ENCODE measurements at places on chromosomes 1 and 21.

GRCh38 chr1:221994274-221994698 is 252.4 kb upstream of the DUSP10 start:
- peak; percentile 66 for DNase-seq

- no peak for DNase-seq
Measured at GRCh38 chr1:208154679-208155642, 89.2 kb downstream of the PLXNA2 start.

DNA sequence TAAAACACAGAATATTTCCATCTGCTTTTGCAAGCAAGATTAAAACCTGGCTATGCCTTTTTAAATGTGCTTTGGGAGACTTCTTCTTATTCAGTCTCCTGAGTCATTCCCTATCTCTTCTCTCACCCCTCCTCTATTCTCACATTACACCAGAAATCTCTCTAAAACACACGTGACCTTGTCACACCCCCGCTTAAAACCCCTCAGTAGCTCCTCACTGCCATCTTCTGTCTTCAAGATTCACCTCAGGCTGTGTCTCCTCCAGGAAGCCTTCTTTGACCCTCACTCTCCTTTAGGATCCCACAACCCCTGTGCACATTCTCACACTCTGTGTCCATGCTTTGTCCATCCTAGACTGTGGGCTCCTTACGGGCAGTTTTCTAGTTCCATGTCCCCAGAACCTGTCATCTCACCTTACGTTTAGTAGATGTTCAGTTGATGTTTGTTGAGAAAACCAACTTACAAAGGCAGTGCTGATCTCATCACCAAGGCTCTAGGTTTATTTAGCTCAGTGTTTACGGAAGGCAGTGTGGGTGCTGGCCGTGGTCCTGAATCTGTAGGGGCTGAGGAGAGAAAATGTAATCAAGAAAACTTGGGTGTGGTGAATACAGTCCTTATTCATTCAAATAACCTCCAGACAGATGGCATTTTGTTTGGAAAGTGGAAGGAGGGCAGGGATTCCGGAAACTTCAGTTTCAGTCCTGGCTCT is 143.5 kb downstream of the DMRTA2 start:
- peak; percentile 7 for DNase-seq

DNA sequence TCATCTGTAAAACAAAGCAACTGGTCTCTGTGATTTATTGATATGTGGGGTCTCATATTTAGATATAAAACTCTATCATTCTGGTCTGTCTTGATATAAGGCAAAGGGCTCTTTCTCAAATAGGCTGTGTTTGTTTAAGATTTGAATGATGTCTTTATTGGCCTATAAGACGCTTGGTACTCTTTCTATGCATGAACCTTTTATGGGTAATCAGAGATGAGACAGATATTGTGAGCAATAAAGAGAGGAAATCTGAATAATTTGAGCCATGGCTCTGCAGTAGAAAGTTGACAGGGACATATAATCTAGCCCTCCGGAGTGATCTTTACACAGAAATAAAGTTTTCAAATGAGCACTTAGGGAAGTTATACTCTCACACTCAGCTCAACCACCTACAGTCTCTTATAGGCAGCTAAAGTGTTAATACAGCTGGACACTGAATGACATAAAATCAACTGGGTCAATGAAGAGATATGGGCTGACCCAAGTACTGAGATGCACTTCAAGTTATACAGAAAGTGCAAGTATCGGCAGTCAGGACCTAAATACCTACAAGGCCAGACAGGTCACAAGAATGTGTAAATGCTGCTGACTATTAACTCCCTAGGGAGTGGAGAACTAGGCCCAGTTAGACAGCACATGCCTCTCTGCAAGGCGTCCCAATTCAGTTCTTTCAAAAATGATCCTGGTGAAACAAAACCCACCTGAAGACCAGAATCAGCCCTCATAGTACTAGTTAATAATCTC is 111.0 kb downstream of the PTPN14 start:
- no peak for DNase-seq

GRCh38 chr1:66251546-66251945 is 282.4 kb upstream of the SGIP1 start:
- DNase-seq: no peak

DNA sequence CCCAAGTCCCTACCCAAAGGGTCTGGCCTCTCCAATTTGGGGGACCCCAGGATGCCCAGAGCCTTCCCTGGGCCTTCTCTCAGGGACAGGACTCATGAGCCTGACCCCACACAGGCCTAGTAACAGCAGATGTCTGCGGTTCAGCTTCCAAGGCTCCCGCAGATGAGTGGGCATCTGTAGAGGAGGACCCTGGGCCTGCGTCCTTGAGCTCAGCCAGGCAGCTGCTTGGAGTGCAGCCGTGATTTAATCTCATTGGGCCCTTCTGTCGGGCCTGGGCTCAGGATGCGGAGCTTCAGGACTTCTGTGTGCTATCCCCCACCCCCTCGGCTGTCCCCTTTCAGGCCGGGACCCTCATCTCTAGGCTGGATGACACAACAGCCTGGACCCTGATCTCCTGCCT is 35.4 kb downstream of the IGSF21 start:
- no peak for DNase-seq

DNA sequence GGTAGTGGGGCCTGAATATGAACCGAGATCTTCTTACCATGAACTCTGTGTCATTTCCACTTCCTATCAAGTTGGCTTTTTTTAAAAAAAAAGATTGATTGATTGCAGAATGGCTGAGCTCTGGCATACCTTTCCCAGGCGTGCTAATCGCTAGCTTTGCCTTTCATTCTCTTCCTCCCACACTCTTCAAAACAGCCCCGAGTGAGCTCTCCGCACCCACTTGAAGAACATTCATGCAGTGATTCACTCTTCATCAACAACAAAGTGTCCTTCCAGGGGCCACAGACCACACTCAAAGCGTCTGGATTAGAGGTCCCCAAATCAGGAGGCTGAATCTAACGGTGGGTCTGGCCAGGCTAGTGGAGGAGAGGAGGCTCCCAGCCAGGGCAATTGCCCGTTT is 96.3 kb upstream of the GALNT2 start:
- no peak for DNase-seq

- DNase-seq: no peak
Measured at GRCh38 chr1:85373378-85373708, 91.6 kb downstream of the DDAH1 start.

DNA sequence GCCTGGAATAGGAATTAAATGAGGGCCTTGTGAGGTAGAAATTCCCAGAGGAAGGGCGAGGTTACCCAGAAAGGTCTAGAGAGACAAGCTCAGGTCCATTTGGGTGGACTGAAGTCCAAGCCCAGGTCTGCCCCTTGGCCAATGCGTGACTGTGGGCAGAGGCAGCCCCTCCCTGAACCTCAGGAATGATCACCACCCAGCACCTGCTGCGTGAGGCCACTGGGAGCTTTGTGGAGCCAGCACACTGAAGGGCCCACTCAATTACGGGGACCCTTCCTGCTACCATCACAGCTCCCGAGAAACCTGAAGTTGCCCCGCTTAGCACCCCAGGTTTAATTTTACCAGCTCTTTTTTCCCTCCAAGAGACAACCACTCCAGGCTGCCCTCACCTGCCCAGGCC is 6.5 kb upstream of the MATN1 start:
- no peak for DNase-seq

- no peak for DNase-seq
Measured at GRCh38 chr1:117365350-117366176, 1.7 kb upstream of the MAN1A2 start.

- DNase-seq: peak; percentile 98
Measured at GRCh38 chr1:12601700-12602658, 16.0 kb downstream of the DHRS3 start.

GRCh38 chr21:21101911-21102310 is 103.7 kb downstream of the NCAM2 start:
- peak; percentile 63 for DNase-seq

- peak; percentile 43 for DNase-seq
Measured at GRCh38 chr1:97017895-97018294, 296.3 kb downstream of the PTBP2 start.

- no peak for DNase-seq
Measured at GRCh38 chr1:117188170-117188815, 22.4 kb downstream of the VTCN1 start.

DNA sequence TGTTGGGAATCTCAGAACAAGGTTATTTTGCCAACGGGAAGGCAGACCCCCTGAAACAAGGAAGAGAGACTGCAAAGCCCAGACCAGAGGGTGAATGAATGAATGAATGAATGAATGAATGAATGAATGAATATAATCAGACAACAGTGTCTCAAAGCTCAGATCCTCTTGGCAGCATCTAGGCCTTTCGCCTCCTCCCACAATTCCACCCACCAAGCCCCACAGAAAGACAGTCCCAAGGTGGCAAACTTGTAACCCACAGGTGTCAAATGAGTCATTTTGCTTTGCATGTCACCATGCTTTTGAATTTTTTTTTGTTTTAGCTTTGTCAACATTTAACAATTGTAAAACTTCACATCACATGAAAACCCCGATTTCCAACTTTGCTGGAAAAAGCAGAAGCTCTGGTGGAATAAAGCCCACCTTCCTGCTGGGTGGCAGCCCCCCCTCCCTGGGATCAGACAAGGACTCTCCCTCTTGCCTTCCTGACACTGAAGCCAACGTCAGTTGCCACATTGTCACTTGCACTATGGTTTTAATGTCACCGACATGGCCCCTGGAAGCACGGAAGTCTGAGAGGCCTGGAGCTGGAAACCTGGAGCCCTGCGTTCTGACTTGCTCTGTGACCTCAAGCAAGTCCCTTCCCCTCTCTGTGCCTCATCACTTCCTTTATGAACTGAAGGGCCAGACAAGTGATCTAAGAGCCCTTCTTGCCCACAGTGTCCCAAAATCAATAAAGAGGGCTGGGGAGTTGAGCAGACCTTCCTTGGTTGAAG is 134.6 kb upstream of the RUNX3 start:
- DNase-seq: no peak

GRCh38 chr1:1359308-1359663 is 931 bp upstream of the MXRA8 start:
- peak; percentile 49 for DNase-seq

DNA sequence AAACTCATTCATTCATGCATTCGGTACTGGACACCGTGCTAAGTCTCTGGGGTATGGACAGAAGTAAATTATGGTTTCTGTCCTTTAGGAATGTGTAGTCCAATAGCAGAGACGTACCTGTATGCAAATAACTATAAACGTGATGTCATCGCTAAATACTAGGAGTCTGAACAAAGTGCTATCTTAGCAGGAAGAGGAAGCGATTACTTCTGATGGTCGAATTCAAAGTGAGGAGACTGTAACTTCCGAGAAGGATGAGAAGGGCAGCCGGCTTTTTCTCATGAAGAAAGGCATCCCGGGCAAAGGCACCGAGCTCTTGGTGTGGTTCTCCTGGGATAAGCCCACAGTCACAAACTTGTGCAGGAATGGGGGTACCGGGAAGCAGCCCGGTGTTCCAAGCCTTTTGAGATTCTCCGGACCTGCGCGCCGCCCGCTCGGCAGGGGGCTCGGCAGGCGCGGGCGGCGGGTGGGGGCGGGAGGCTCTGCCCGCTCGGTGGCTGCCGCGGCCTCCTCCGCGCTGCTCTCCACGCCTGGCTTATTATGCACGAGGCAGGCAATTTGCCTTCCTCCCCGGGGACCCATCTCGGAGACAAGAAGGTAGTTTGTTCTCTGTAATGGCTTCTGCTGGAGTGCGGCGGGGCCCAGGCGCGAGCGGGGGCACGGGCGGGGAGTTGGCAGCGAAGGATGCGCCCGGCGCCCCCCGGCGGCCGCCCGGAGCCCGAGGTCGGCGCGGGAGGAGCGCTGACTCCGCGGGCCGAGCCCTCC is 67.5 kb upstream of the CD1D start:
- DNase-seq: peak; percentile 38

GRCh38 chr1:211261229-211261628 is 2.1 kb downstream of the RCOR3 start:
- DNase-seq: no peak

DNA sequence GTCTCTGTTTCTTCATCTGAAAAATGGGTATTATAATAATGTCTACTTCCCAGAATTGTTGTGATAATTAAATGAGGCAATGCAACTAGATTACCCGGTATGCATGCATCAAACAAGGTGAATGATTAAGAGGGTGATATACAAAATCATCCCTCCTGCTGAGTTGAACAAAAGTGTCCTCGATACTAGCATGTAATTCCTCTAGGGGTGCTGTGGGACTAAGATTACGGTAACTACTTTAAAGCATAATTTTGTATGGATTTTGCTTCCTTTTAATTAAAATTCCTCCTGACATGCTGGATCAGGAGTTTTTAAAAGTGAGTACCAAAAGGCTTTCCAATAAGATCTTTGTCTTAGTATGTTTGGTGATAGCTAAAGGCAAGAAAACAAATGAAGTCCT is 98.7 kb upstream of the PRMT6 start:
- DNase-seq: no peak

DNA sequence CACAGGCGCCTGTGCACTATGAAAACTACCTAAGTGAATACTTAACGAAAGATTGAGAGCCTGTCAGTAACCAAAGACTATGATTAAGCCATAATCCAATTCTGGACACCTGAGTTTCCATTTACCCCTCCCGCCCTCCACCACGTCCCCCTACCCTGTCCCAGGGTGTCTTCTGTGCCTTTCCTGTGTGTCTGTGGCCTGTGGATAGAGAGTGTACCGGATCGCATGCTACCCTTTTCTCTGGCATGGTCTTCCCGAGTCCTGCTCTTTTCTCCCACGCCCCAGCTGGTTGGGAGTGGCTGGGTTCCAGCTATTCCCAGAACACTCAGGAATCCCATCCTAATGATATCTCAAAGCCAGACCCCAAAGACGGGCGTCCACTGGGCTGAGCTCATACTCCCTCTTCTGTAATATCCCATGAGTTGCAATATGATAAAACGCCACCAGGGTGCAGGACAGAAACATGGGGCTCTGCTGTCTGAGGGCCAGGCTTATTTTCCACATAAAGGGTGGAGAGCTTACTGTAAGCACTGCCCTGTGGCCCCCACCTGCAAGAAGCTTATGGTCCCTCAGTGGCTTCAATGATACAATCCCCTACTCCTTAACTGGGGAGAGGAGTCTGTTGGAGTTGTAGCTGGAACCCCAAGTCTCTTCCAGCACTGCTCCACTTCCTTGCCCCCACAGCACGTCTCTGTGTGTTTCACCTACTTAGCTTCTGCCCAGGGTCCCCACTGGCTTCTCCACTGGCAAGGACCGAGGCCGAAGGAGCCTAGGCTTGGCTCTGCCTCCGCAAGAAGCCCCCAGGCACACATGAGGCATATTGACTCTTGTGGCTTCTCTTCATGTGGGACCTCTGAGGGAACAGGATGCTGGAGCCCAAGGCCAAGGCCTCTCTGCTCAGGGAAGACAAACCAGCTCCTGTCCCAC is 17.6 kb upstream of the ALX3 start:
- DNase-seq: peak; percentile 65

DNA sequence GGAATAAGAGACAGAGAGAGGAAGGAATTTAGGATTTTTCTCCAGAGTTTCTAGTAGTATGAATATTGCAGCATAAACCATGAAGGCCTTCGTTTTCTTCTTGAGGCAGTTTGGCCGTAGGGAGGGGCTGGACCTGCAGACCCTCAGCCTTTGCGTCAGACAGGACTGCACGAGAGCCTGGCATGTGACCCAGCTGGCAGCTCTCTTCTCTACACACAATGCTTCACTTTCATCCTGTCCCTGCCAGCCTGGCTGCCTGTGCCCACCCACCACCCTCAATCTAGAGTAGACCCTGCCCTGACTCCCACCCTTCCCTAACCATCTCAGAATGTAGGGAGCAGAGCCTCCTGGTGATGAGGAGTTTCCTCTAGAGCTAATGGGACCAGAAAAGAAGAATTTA is 1.6 kb downstream of the CA14 start:
- no peak for DNase-seq

- no peak for DNase-seq
Measured at GRCh38 chr21:24840287-24840686, 767.0 kb downstream of the MRPL39 start.
